ENCODE measurements at places on chromosomes 5 and 9. TPM values are rescaled to one million over a fixed set of nuclear protein-coding genes. Genes with fewer than 3 reads are reported as not detected.

AGPAT2 gene
- total RNA-seq: 42.3 TPM

ALDH7A1 gene
- total RNA-seq: 47.3 TPM

SEMA5A gene
- 17.8 TPM for total RNA-seq

SLC34A1 gene
- total RNA-seq: not detected

IL12B gene
- not detected for total RNA-seq

TMC1 gene
- not detected for total RNA-seq

HACD4 gene
- 1.3 TPM for total RNA-seq

PCDHB6 gene
- total RNA-seq: 0.06 TPM

FAM221B gene
- not detected for total RNA-seq

ALAD gene
- 21.7 TPM for total RNA-seq

GABBR2 gene
- not detected for total RNA-seq

PCDHB3 gene
- 0.34 TPM for total RNA-seq

ADAM19 gene
- total RNA-seq: 8.0 TPM

STKLD1 gene
- 0.34 TPM for total RNA-seq

PCDHGB7 gene
- 19.9 TPM for total RNA-seq

SPATA31A3 gene
- not detected for total RNA-seq
